ENCODE measurements at places on chromosomes 11 and 22. TPM values are rescaled to one million over a fixed set of nuclear protein-coding genes. Genes with fewer than 3 reads are reported as not detected.

The UCP3 gene
- total RNA-seq = 5.2 TPM

The NDUFS8 gene
- 124 TPM for total RNA-seq

The DNAJB7 gene
- total RNA-seq = not detected

The SEPTIN5 gene
- total RNA-seq = not detected

The UBE2L6 gene
- 101 TPM for total RNA-seq

The SYT7 gene
- not detected for total RNA-seq

The RCOR2 gene
- total RNA-seq = not detected

The KCNQ1OT1 gene
- 0.52 TPM for total RNA-seq

GRCh38 chr11:2824851-2825250, 60.7 kb downstream of the CDKN1C start:
- no peak for DNase-seq

DNA sequence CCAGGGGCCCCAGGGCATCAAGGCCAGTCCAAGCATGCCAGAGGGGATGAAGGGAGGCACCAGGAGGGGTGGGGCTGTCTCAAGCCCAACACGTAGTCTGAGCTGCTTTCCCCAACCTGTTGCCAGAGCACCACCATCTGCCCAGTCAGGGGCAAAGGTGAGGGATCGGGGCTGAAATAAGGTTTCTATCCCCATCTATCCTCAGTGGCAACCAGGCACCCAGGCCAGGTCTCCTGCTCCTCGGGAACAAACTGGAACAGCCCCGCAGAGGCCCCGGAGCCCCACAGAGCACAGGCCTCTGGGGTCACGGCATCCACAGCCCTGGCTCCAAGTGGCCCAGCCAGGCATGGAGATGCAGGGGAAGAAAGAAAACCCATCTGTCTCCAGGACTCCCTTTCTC, 19.3 kb downstream of the STARD10 start:
- no peak for DNase-seq

- DNase-seq = no peak
These were observed 186.2 kb downstream of the CWF19L2 start for GRCh38 chr11:107271425-107271824.

DNA sequence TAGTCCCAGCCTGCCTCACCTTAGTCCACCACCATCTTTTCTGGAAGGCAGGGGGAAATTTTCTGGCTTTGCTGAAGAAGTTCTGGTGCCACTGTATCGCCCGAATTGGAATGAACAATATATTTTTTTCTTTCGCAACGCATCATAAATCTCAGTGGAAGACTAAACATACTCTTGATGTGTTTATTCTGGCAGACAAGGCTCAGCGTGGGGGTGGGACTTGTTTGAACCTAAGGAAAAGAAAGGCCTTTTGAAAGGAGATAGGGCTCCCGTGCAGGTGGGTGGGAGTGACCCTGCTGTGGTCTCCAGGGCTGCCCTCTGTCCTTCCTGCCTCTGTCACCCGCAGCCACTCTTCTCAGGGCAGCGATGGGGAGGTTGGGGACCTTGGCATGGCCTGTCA, 42.5 kb downstream of the CD82 start:
- no peak for DNase-seq

DNA sequence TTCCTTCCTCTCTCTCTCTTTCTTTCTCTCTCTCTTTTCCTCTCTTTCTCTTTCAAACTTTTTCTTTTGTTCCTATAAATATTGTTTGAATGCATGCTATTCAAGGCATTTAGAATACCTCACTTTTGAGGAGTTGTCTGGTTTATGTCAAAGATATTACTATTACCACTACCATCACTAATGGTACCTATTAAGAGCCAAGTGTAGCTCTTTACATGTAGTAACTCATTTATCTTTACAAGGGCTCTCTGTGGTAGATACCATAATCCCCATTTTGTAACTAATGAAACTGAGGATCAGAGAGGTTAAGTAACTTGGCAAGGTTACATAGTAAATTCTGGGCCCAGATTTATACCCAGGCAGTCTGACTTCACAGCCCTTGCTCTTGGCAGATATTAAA, 116.0 kb downstream of the CSTPP1 start:
- DNase-seq = no peak

- DNase-seq = no peak
These were observed 52.5 kb upstream of the A4GALT start for GRCh38 chr22:42773167-42773566.

DNA sequence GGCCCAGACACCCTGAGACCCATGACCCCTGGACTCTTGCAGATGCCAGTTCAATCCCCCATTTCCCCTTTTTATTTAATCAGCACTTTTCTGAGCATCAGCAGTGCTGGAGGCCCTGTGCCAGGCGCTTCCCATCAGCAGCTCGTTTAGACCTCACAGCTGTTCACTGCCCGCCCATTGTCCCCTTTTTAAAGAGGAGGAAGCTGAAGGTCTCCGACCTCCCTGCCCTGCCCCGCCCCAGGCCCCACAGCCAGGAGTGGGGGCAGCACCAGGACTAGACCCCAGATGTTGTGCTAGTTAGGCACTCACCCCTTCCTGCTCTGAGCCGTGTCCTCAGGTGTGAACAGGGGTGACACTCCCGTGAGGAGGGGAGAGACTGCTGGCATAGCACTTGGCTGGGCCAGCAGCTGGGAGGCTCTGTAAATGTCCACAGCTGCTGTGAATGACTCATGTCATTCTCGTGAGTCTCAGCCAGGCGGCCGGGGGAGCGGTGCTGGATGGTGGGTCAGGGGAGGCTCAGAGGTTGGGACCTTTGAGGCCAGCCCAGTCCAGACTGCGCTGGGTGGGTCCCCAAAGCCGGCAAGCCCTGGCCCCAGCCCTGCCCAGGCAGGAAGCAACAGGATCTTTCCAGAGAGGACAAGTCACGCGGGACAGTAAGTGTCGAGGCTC, 19.9 kb downstream of the EMID1 start:
- DNase-seq = peak; percentile 59

DNA sequence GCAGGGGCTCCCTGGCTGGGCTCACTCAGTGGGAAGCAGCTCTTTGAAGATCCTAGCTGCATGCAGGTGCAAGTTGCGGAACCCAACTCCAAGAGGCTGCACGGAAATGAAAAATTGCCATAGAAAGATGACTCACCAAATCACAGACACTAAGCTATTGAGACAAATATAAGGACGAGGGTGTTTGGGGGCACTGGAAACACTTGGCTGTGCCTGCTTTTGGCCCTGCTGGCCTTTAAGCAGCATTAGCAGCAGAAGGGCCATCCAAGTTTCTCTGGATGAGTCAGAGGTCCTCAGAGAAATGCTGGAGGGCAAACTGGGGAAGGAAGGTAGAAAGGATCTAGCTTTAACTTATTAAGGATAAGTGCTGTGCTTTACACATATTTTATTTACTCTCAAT, 282.3 kb downstream of the KIRREL3 start:
- DNase-seq = no peak

DNA sequence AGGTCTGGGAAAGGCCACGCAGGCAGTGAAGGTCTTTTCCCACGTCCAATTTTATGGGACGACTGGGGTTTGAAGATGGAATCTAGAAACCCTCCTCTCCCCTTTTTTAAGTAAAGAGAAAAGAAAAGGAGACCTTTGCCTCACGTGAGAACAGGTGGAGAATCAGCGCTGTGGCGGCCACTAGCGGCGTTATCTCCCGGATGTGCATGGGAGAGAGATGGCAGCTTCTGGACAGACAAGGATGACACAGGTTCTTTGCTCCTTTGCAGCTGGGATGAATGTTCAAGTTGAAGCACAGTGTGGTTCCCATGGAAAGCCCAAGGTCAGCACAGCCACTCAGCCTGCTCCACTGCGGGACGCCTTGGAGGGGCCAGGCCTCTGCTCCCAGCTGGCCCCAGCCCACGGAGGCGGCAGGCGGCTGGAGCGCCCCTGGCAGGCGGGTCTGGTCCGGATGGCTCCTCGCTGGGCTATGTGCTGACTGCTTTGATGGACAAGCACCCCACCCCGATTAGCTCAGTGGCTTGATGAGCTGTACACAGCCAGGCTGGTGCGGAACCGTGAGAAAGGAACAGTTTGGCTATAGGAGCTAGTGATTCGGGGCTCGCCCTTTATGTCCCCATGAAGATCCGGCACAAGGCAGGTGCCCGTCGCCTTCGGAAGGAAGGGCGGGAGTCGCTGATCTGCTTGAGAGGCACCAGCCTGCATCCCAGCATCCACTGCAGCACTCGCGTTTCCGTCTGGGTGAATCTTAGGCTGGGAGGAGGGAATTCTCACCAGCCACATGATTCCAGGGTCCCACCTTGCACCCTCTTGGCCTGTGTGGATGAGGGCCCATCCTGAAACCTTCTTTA, 14.5 kb upstream of the BID start:
- DNase-seq = no peak

DNA sequence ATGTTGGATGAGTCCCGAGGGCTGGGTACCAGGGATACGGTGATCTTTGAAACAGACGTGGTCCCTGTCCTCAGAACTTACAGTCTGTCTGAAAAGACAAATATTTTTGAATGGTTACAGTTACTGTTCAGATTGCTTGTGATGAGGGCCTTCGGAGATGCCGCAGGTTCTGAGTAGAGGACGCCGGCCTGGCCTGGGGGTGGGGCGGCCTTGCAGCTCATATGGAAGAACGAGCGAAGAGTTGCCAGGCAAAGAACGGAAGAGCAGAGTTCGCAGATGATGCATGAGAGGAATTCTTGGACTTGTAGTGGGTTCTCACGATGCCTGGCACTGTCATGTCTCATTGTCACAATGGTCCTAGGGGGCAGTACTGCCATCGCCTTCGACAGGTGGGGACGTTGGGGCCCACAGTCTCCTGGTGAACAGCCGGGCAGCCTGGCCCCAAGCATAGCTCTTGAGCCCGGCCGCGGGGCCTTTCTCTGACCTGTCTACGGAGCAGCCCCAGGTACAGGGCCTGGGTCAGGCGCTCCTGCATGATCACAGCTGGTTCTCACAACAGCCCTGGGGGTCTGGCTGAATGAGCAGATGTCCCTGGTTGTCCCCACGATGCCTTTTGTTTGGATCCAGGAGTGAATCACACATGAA, 60.9 kb upstream of the PARVG start:
- no peak for DNase-seq

DNA sequence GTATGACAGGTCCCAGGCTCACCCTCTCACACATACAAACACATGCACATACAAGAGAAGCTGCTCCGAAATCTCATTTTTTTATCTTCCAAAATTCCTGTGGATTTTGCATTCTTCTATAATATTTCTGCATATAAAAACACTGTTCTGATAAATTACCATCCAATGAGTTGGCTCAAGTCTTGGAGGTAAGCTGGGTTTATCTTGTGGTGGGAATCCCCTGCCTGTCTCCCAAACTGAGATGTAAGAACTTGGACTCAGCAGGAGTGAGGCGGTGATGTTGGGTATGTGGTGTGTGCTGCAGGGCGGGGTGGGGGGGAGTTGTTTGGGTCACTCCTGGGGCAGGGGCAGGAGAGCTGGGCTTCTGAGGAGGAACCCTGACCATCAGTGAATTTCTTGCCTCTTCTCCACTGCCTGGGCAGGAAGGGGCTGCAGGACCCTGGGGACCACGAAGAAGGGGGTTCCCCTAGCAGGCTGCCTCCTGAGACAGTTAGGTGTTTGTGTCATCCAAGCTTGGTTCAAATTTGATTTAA, 6.8 kb upstream of the P2RY6 start:
- DNase-seq = no peak

DNA sequence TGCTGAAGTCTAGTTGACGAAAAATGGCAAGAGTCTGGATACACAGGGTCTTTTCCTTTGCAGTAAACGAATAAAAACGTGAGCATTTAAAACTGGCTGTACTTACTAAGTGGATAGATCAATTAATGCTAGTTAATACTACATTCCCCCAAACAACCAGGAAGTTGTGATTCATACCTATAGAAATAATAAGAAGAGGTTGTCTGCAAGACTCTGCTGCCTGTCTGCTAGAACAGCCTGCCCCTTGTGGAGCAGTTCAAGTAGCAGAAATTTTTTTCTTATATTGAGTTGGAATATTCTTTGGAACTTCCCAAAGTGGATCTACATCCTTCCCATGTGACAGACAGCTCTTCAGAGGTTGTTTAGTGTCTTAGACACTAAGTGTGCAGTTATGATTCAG, 86.8 kb downstream of the TEAD1 start:
- no peak for DNase-seq

DNA sequence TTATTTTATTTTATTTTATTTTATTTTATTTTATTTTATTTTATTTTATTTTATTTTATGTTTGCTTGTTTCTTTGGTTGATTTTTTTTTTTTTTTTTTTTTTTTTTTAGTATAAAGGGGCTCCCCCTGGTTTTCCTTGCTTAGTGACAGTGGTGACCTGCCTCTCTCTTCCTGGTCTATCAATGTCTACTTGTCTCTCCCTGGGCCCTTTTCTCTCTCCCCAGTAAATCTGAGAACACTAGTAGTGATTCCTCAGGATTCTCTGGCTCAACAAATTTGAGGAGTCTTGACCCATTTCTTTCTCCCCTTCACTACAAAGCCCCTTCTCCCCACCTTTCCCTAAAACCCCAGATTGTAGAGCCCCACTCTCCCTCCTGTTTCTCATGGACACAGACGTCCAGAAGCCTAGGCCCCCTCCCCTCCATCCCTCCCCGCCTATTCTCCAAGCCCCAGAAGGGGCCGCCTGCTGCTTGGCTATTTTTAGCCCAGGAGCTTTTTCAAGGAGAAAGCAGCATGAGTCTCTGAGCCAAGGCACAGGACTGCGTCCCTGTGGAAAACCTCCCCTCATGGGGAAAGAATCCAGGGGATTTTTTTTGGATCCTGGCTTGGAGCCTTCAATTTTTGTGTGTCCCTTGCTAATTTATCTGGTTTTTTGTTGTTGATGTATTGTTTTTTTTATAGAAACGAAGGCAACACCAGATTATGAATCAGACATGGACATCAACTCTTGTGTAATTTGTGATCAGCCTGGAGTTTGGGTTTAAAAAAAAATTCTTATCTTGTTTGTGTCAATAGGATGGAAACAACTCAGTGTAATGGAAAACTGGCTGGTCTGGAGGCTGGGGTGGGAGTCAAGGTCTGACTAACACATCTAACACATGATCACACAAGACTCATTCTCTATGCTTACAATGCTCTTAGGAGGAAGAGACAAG, 17.5 kb upstream of the ACCSL start:
- DNase-seq = no peak
